ENCODE measurements at places on chromosomes 2 and 18. TPM values are rescaled to one million over a fixed set of nuclear protein-coding genes. Genes with fewer than 3 reads are reported as not detected.

- no peak for DNase-seq
Observed at GRCh38 chr2:24981411-24982136, 9.8 kb upstream of the DNAJC27 start.

DNA sequence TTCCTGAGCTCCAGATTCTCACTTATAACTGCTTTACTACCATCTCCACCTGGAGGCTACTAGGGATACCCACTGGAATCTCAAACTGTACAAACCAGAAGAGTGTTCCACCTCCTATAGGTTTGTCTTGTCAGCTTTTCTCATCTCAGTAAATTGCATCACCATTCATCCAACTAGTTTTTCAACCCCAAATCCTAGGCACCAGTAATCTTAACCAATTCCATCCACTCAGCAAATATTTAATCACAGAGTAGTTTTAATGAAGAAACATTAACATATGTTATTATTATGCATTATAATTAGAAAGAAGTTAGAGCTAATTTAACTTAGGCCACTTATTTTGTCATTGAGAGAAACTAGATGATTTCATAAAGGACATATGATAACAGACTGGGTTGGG lies 635.0 kb downstream of the DCDC2C start:
- DNase-seq: no peak

- no peak for DNase-seq
Observed at GRCh38 chr2:155600914-155601760, 731.4 kb downstream of the NR4A2 start.

Gene BIN1
- total RNA-seq: 10.8 TPM

Gene PIGN
- total RNA-seq: 48.8 TPM

Data from esophagus squamous epithelium (tissue), 5 donors.